ENCODE measurements at places on chromosomes 5 and 9.

DNA sequence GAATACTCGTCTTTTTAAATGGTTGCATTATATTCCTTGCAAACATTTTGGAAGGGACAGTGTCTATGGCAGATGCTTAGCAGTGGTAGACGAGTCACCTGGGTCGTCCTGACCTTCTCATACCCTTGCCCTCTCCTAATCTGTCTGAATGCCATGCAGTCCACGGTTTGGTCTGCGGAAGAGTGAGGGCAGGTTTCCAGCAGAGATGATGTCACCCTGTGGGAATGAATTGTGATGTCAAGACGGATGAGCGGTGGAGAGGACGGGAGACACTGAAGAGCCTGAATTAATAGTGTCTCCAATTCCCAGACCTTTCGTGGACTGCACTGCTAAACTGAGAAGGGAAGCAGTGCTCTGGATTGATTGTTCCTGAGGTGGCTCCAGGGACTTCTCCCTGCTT is 329.0 kb upstream of the PANK3 start:
- DNase-seq, result no peak

- DNase-seq, result no peak
Observed at GRCh38 chr5:83177803-83178202, 100.5 kb downstream of the XRCC4 start.

DNA sequence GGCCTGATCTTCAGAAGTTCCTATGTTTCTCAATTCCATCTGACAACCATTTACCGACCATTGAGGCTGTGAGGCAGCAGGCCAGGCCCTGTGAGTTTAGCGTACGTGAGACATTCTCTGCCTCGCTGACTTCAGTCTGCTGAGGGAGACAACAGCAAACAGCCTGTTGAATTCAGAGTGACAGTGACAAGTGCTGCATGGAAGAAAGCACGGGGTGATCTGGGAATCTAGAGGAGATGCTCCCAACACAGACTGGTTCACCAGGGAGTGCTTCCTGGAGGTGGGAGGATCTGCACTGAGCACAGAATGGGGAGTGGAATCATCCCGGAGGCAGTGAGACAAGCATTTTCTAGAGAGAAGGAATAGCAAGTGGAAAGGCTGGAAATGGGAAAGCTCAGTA is 10.0 kb upstream of the DDX41 start:
- no peak for DNase-seq

GRCh38 chr9:91949946-91950664 is at the start of gene ROR2:
TSS of gene ROR2 (minus strand) at chr9:91950228.
- no peak for DNase-seq

DNA sequence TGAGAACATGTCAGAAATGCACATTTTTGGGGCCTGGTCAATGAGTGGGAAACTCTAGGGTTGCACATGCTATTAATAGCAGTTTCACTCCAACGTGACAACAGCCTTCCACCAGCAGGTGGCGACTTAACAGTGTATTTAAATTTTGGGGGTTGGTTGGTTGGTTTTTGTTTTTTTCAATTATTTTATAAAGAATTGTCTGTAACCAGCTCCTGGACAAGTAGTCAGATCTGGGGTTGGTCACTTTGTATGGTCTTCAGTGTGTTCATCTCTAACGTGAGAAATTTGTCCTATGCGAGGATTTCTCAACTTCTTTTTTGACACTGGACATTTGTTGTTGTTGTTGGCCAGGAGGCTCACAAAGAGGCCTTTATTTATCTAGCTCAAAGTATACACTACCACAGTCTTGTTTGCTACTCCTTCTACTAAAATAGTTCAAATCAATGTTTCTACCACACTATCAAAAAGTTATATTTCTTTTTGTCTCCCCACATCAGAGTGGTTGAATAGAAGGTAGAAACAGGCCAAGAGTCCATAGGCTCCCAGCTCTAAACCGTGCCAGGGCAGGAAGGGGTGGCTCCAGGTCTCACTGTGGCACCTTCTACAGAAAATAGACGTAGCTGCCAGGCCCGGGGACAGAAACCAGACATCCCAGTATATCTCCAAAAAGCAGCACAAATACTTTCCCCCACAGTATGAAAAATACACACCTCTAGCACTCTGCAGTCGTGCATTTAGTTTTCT is 110.4 kb downstream of the TRPM6 start:
- DNase-seq, result no peak
